Renal pelvis (tissue), 12 donors: ENCODE measurements at places on chromosomes 2 and 18. TPM values are rescaled to one million over a fixed set of nuclear protein-coding genes. Genes with fewer than 3 reads are reported as not detected.

- DNase-seq, result no peak
These were observed 79.2 kb downstream of the SETBP1 start for GRCh38 chr18:44759925-44760342.

GRCh38 chr2:25323610-25324189 lies 18.0 kb downstream of the DNMT3A start:
- DNase-seq, result no peak

- no peak for DNase-seq
These were observed 381.8 kb downstream of the CPS1 start for GRCh38 chr2:210938228-210938627.

- no peak for DNase-seq
These were observed 113.1 kb downstream of the CDCA7 start for GRCh38 chr2:173467751-173468150.

- DNase-seq, result peak; percentile 12
These were observed 262.1 kb upstream of the KLHL14 start for GRCh38 chr18:33034945-33035344.

The ANKMY1 gene
- 11.7 TPM for polyA plus RNA-seq

The HNMT gene
- 65.0 TPM for polyA plus RNA-seq

DNA sequence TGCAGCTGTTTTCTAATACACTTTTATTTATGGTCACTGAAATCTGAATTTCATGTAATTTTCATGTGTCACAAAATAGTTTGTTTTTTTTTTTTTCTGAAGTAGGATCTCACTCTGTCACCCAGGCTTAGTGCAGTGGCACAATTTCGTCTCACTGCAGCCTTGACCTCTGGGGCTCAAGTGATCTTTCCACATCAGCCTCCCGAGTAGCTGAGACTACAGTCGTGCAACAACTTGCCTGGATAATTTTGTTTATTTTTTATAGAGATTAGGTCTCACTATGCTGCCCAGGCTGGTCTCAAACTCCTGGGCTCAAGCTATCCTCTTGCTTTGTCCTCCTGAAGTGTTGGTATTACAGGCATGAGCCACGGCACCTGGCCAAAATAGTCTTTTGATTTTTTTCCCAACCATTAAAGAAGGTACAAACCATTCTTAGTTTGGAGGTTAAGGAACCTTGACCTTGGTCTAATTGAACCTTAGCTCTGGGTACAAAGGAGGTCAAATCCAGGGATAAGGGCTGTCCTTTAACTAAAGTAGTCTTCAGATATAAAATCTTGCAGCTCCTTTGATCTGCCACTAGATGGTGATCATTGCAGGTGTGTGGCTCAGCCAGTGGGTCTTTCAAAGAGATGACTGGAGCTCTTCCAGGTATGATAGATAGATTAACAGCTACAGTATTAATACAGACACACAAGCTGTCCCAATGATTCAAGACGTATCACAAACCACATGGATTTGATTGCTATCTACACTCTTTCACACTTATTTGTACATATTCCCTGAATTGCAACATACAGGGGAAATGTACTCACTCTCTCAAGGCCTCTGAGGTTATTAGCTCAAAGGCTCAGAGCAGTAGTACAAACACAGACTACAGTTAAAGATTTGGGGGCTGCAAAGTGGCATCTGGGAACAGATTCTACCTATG lies 4.7 kb upstream of the KRCC1 start:
- DNase-seq, result no peak

GRCh38 chr2:230984393-230985220 lies 11.3 kb upstream of the SPATA3 start:
- no peak for DNase-seq

The KIF1A gene
- 12.3 TPM for polyA plus RNA-seq

- DNase-seq, result no peak
These were observed 151.6 kb upstream of the MSH6 start for GRCh38 chr2:47631306-47631705.

- no peak for DNase-seq
These were observed 19.5 kb downstream of the UNC80 start for GRCh38 chr2:209791151-209791550.

GRCh38 chr2:98446850-98447249 lies 2.2 kb downstream of the INPP4A start:
- no peak for DNase-seq

- no peak for DNase-seq
These were observed 231.1 kb downstream of the GBX2 start for GRCh38 chr2:235937087-235937486.

- peak; percentile 86 for DNase-seq
These were observed 34.5 kb upstream of the CSRNP3 start for GRCh38 chr2:165434865-165435496.

The GREB1 gene
- 16.2 TPM for polyA plus RNA-seq

DNA sequence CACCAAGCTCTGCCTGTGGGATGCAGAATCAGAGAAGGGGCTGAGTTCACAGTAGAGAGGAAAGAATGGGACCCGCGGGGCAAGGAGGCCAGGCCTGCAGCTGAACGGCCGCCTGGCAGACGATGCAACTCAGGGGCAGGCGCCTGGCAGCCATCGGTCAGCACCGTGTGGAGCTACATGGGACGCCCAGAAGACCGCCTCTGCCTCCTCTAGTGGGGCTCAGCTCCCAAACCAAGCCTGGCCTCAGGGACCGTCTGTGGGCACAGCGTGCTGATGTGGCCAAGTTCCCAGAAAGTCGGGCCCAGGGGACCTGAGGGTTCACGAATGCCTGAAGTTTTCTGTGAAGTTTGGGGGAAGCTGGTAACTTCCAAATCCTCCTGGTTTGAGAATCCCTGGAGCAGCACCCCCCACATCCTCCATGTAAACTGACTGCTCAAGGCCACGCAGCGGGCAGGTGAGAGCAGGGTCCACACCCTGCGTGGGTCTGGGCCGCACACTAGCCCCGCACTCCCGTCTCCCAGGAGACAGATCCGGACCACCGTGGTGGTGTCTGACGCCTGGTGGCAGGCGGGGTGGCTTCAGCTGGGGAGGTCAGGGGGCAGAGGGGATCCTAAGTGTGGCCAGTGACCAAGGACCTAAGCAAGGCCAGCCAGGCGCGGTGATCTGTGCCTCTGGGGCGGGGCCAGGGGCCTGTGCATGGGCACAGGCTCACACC lies 14.6 kb downstream of the SNORC start:
- no peak for DNase-seq

The FBXO15 gene
- 7.6 TPM for polyA plus RNA-seq

- DNase-seq, result no peak
These were observed 624 bp upstream of the MAP4K3 start for GRCh38 chr2:39437522-39438296.

- DNase-seq, result no peak
These were observed 396.4 kb upstream of the MEX3C start for GRCh38 chr18:51593931-51594330.

The WDR54 gene
- polyA plus RNA-seq, result 43.7 TPM

The TRAPPC8 gene
- polyA plus RNA-seq, result 55.4 TPM

The C2orf76 gene
- 17.7 TPM for polyA plus RNA-seq

DNA sequence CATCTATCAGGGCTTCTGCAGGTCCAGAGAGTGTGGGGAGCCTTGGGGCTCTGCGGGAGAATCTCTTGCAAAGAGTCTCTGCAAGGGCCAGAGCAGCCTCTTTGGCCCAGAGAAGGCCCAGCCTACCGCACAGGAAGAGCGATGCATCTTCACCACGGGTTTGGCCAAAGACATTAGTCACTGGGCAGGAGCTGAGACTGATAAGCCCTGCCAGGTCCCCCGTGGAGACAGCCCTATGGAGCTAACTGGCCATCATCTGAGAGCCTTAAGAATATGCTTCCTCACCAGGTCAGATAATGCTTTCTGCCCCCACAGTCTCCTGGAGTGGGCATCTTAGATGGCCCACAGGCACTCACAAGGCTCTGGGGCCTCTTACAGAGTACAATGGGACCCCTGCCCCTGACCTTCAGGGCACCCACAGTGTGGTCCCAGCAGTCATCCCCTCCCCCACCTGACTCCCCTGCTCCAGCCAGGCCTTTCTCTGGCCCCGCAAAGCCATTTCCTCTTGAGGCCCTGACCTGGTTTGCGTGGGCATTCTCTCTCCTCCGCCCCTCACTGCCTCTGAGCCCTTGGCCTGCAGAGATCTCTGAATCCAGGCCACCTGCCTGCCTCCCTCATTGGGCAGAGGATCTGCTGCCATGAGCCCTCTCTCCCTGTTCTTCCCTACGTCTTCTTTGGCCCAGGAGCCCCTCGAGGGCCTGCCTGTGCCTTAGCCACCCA lies 31.9 kb upstream of the MAPRE3 start:
- DNase-seq, result no peak

The UGT1A8 gene
- polyA plus RNA-seq, result not detected

DNA sequence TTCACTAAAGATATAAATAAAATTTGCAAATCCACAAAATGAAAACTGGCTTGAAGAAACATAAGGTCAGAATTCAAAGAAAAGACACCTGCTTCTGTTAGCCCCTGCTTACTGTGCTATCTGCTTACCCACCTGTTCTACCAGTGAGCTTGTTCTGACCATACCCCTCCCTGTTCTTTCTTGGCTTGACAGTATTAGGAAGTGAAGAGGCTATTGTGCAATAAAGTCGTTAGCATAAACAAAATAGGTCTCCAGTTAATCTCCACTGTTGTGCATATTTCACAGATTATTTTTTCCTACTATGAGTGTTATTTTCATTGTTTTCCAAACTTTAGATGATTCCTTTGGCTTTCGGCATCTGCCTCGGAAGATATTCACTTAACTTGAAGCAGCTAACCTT lies 322.1 kb downstream of the CCDC85A start:
- no peak for DNase-seq
